ENCODE measurements at places on chromosomes 4 and X.

DNA sequence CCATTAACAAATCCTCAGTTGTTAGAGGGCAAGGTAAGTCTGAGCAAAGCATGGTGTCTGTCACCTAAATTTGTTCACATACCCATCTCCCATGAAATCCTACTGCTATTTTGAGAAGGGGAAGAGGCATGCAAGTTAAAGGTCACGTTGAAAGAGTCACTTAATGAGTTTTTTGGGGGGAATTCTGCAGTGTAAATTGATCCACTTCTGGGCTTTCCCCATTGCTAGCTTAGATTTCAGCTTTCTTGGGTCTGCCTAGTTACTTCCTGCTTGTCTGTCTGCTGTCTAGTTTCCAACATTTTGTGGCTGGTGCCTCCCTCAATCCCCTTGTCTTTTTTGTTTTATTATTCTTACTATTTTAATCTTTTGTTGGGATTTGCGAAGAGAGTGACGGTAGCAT, 32.0 kb downstream of the CEP135 start:
- no peak for DNase-seq

- no peak for DNase-seq
Measured at GRCh38 chr4:47535567-47536147, 50.6 kb downstream of the ATP10D start.

GRCh38 chrX:14936561-14936960, 63.3 kb downstream of the MOSPD2 start:
- DNase-seq: no peak

- DNase-seq: no peak
Measured at GRCh38 chr4:176614793-176615192, 177.9 kb downstream of the VEGFC start.

- DNase-seq: no peak
Measured at GRCh38 chr4:114729068-114729738, 130.6 kb downstream of the UGT8 start.

GRCh38 chr4:156686120-156686519, 285.5 kb downstream of the PDGFC start:
- DNase-seq: no peak

GRCh38 chr4:83757121-83757621, 221.3 kb downstream of the GPAT3 start:
- no peak for DNase-seq

GRCh38 chr4:122012735-122013134, 60.9 kb upstream of the TRPC3 start:
- DNase-seq: no peak

Measured in CD8-positive, alpha-beta memory T cell (primary cell).